T-helper 17 cell (primary cell): ENCODE measurements at places on chromosomes 1 and 21.

- DNase-seq, result no peak
These were observed 33.4 kb downstream of the KCNA2 start for GRCh38 chr1:110572751-110573150.

- DNase-seq, result no peak
These were observed 283.6 kb downstream of the NPHP4 start for GRCh38 chr1:5708346-5709245.

DNA sequence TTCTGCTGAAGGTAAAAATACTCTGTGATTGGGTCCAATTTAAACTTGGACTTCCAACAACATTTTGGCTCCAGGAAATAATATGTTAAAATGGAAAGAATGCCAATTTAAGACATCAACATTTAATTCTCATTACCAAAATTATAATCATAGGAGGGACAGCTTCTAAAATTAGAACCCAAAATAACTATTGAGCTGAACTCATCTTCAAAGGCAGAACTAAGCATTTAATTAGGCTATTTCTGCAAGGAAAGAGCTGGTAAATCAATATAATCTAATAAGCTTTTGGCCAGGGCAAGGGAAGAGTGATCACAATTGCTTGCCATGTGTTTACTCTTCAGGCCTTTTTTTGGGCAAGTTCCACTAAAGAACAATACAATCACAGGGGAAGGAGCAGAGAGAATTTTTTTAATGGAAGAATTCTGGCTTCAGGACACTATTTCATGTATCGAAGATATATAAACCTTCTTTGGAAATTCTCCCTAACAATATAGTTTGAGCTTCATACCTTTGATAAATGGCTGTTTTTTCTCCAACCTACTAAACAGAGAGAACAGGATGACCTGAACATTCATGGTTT is 133.1 kb upstream of the PTBP2 start:
- DNase-seq, result no peak

GRCh38 chr1:223082914-223083313 is 60.1 kb downstream of the TLR5 start:
- DNase-seq, result no peak

DNA sequence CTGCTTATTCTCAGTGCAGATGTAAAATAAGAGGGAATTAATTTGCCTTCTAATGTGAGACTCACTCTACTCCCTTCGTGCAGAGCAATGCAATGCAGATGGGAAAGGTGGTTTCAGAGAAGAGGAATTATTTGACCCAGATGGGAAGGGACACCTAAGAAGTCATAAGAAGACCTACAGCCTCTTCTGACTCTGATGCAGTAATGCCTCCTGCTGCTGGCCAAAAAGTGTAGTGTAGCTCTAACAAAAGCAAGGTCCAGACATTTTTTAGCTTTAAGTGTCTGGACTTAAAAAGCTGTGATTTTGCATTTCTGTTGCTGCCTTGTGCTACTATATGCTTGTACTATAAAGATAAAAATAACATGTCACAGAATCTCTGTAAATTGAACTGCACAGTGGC is 501.4 kb downstream of the TTLL7 start:
- DNase-seq, result no peak

DNA sequence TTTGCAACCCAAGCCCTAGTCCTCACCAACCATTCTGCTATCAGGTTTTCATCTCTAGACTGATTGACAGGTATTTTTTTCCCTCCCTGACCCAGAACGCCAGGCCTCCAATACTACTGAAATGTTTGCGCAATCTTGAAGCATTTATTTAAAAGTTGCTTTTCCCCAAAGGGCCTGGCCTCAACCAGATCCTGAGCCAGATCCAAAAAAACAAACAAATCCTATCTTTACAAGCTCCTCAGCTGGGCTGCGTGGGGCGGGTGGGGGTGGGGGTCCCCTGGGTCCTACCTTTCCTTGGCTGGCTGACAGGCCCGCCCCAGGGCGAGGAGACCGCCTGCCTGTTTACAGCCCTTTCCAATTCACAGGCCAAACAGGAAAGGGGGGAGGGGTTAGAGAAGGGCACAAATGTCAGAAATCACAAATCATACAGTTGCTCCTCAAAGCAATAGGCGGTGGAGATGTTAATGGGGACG is 98.8 kb downstream of the FOXD2 start:
- no peak for DNase-seq

- DNase-seq, result no peak
These were observed 118.8 kb upstream of the PBX1 start for GRCh38 chr1:164440232-164440631.

GRCh38 chr1:207861442-207862177 is 49.3 kb downstream of the CD34 start:
- DNase-seq, result no peak

DNA sequence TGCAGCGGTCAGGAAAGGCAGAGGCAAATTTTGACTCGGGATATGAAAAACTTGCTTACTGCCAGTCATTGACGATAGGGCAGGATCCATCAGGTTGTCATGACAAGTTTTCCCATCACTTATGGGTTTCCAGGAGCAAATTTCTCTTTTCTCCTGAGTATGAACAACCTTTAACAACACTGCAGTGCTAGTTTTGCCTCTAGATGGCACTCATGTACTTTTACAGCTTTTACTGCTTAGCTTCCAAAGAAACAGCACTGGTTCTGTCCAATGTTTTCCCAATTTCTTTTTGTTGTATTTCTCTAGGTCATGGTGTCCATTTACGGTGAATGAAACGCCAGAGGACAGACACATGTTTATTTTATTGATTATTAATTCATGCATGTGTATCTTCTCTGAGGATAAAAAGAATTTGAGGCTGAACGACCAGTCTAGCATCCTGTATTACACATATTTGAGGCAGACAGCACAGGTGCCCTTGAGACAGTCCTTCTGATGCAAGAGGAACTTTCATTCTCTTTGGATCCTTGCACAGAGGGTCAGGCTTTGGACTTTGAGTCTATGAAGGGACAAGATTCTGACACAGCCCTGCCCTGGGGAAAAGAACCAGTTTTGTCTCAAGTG is 112.3 kb upstream of the TRABD2B start:
- no peak for DNase-seq

DNA sequence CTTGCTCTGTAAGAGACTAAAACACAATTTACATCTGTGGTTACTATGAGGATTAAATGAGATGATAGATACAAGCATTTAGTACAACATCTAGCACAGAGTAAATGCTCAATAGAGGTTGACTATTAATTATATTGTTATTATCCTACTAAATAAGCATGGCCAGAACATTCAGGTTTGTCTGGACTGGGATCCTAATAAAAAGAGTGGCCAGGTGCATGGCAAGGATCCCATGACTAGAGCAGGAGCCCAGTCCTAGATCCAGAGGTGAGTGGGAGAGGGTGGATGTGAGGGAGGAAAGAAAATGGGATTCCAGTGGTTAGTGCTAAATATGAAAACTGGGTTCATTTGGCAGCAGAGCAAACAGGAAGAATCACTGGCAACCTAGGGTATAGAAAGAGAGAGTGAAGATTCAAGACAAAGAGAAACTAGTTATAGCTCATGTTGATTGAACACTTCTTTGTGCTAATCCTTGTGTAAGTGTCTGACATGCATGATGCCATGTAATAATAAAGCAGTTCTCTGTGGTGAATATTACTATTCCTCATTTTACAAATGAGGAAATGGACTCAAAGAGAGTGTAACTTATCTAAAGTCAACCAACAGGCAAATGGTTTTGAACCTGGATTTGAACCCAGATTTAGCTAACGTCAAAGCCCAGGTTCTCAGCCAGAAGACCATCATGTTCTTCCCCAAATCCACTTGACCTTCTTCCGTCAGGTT is 71.1 kb upstream of the FGGY start:
- no peak for DNase-seq

DNA sequence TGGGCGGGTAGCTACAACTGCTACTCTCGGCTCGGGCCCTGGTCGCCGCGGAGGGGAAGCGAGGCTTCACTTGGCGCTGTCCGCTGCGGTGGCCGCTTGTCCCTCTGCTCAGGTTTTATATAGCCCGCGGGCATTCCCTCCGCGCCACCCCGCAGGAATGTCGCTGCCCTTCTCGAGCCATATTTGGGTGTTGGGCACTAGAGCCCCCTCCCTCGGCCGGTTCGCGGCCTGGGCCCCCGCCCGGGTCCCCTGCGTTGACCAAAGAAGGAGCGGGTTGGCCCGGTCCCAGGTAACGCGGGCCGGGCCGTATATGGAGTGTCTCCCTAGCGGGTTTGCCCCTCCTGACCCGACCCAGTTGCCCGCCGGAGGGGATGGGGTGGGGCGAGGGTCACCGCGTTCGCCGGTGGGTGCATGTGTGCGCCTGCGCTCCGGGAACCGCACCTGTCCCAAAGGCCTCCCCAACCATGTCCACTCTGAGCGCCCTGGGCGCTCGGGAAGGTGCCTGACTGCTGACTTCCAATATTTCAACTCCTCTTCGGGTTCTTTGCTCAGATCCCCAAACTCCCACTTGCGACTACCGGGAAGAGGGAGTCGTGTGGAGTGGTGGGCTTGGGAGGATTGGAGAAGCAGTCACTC is at the start of gene ACTA1:
ACTA1 (minus strand) TSS at position 90 of the 636 bp plus-strand sequence. CDS start 979 bp downstream, outside the sequence.
- DNase-seq, result no peak

DNA sequence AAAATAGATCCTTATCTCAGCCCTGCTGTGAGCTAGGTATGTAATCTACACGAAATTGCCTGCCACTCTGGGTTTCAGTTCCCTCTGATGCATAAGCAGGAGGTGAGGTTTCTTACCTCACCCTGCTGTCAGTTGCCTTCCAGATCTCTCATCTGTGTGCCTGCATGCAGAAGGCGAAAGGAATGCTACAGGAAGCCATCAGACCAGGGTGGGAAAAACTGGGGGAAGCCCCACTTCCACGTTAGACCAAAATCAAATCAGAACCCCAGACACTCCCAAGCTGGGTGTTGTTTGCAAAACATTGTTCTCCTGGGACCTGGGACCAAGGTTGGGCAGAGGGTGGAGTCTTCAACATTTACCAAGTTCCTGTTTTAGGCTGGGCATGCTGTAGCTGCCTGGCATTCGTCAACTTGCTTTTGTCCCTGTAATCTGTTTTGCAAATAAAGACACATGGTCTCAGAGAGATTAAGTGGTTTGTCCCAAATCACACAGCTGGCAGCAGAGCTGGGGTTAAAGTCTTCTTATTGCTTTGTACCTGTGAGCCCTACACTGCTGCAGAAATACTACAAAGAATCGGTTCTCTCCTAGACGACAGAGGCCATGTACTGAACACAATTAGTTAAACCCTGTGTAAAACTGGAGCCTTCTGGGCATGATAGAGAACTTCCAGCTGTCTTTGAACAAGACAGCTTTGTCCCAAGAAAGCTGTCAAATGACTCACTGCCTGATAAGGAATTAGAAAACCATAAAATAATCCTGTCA is 389.7 kb upstream of the RUNX1 start:
- no peak for DNase-seq

- no peak for DNase-seq
These were observed 14.2 kb downstream of the TEX35 start for GRCh38 chr1:178527117-178527516.

DNA sequence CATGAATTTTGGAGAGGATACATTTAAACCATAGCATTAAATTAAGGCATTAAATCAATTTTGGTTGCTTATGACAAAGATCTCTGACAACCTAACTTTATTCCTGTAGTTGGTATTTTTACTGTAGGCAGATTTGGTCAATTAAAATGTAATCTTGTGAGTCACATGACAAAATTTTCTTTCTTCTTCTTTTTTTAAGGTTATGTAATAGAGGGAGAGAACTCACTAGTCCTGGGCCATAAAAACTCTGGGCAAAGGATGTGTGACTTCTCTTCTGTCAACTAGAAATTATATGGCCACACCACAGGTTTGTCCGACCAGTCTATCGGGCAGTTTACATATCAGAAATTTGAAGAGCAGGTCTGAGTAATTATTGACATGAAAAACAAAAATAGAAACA is 181.4 kb downstream of the RYR2 start:
- no peak for DNase-seq

DNA sequence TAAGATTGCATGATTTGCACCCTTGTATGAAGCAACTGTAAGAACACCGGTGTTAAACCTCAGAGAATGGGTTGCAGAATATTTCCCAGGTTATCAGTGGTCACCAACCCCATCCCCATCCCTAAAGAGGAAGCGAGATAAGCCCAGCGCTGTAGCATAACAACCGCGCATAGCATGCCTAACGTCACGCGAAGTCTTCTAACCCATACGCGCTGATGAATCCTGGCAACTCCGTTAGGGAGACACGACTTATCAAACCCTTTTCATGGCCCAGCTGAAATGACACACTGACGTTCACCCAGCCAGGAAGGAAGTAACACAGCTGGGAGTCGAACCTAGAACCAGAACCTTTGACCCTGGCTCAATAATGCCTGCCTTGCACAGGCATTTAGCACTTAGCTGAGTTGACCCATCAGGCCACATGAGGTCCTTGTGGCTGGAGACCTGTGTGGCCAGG is 24.2 kb downstream of the TMEM51 start:
- DNase-seq, result no peak

GRCh38 chr1:225933072-225933471 is 7.9 kb downstream of the LEFTY2 start:
- DNase-seq, result no peak

DNA sequence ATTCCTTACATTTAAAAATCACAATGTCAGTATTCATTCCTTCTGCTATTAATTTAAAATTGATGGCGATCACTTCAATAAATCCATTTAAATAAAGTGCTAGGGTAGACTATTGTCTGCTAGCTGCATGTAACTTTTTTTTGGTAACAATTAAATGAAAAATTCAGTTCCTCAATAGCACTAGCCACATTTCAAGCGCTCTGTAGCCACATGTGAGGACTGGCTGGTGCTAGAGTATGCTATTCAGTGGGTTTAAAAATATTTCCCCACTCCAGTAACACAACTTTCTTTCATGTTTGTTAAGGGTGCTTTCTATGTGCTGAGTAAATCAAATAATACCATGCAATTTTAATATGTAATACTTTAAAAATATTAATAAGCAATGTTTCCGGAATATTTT is 108.2 kb downstream of the LTN1 start:
- no peak for DNase-seq

GRCh38 chr1:116558140-116558549 is 12.7 kb downstream of the CD58 start:
- DNase-seq, result no peak

GRCh38 chr1:116912846-116913245 is 3.1 kb downstream of the PTGFRN start:
- no peak for DNase-seq
